ENCODE measurements at places on chromosomes 2 and 18.

DNA sequence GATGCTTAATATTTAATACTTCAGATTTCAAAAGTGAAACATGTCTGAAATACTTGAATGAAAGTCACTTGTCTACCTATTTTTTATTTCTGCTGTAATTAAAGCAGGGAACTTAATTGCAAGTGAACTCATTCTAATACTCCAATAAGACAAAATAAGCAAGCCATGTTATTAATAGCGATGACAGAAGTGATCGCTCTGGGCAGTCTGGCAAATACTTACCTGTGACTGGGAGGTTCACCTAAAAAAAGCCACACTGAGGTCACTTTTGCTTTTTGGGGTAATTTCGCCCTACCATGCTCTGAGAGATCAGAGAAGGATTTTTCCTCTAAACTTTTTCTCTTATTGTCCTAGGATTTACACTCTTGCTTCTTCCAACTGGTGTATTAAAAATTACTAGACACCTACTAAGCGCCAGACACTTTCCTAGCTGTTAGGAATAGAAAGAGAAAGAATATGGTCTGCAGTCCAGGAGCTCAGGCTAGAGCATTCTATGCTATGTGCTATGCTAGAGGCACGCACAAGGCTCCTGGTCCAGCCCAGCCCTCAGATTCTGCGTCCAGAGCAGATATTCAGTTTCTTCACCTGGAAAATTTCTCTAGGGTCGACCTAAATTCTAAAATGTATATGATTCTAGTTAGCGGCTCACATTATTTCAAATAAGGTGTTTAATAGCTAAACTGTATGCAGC, 26.5 kb upstream of the PPP1CB start:
- DNase-seq, result no peak

DNA sequence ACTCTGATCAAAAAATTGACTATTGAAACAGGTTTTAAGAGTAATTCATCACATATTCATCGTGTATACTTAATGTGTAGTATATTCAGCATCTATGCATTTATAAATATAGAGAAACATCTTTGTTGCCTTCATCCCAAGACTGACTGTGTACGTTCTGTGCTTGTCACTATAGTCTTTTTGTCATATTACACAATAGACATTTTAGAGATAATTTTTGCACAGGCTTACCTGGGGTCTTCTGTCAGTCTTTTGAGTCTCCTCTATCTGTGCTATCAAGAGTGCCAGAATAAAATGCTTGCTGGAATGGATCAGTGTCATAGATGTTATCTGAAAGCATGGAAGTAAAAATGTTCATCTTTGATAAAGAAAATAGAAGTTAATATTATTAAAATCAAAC, 1047.7 kb upstream of the NRXN1 start:
- DNase-seq, result no peak

DNA sequence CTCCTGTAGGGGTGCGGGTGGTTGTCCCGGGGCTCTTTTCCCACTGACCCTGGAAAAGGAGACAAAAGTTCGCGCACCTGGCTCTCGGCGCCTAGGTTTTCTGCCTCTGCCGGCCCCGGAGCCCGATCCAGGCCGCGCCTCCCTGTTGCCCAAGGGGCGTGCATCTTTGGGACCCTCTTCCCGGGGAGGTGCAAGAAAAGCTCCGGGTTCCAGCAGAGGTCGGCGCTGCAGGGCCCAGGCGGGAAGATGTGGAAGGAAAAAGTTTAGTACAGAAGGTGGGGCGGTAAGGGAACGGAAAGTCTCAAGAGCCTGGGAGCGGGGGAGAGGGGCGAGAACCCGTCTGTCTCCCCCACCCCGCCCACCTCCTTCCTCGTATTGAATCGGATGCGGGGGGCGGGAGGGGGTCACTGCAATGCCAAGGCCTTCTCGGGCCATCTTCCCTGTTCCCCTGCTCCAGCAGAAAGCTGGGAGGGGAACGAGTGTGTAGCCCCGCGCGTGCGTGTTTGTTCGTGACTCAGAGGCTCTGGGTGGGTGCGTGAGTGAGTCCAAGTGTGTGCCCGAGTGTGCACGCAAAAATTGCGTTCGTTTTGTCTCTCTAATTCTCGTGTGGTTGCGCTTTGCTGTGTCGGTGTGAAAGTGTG, 6.3 kb upstream of the EN1 start:
- DNase-seq, result no peak

GRCh38 chr2:179238027-179238426, 26.6 kb downstream of the SESTD1 start:
- no peak for DNase-seq

DNA sequence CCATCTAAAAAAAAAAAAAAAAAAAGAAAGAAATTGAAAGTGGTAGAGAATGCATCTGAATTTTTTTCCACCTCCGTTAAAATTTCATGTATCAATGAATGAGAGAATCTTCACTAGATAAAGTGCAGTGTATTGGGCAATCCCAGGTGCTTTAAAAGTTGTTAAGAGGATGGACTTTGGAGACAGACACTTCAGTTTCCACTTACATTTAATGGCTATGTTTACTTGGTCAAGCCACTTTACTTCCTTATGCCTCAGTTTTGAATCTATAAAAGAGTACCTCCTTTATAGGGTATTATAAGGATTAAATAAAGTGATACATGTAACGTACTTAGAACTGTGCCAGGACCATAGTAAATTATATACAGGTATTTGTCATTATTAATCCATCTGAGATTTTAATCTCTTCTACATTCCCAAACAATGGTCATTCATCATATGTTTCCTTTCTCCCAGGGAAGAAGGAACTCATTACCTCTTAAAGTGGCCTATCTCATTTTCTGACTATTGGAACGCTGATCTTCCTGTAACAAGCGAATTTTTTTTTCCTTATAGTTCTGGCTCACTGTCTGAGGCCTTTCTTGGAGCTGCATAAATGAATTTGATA, 29.1 kb upstream of the TANK start:
- DNase-seq, result no peak

- no peak for DNase-seq
These were observed 213.9 kb upstream of the AGAP1 start for GRCh38 chr2:235279965-235280364.

GRCh38 chr2:12300927-12301326, 415.8 kb upstream of the TRIB2 start:
- DNase-seq, result no peak

DNA sequence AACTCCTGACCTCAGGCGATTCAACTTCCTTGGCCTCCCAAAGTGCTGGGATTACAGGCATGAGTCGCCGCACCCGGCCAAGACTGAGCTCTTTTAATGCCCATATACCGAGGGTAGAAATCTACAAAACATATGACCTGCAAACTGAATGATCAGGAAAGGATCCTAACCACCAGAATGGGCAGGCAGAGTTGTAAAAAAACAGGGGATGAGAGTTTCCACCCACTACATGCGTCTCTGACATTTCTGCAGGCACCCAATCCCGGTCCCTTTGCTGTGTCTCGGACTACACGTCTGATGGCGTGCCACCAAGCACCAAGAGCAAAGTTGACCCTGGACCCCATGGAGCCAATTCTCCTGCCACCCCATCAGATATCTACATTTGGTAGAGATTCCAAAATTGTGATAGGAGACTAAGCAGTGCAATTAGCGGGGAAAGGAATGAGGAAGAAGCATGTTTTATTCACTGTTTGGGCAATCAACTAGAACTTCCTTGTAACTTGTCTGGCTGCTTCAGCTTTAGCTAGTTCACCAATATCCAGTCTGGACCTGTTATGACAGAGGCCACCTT, 74.1 kb downstream of the ATP8B1 start:
- no peak for DNase-seq

- DNase-seq, result no peak
These were observed 204.5 kb downstream of the ZFP36L2 start for GRCh38 chr2:43021791-43022509.

DNA sequence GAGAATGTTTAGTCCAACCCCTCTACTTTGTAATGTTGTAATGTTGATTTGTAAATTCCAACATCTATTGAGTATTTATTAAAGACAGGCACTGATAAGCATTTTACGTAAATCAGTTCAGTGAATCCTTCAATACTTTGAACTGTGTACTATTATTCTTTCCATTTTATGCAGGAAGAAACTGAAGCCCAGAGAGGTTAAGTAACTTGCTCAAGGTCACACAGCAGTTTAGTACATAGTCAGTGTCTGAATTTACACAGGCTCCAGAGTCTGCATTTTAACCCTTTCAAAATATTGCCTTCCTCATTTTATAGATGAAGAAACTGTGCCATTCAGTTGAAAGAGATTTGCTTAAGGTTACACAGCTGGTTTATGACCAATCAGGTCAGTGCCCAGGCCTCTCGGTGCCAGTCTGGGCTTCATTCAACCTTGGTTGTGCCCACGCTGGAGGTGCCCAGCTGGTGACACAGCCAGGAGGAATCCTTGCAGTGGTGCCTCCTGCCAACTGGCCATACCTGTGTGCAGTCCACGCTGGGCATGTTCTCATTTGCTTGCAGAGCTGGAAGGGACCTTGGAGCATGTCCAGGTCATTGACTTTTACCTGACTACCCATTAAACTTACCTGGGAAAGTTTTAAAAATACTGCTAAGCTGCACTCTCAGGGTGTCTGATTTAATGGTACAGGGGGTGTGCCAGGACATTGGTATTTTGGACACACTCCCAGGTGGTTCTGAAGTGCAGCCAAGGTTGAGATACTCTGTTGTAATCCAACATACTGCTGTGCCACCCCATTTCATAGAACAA, 74.3 kb upstream of the CYRIA start:
- DNase-seq, result no peak

DNA sequence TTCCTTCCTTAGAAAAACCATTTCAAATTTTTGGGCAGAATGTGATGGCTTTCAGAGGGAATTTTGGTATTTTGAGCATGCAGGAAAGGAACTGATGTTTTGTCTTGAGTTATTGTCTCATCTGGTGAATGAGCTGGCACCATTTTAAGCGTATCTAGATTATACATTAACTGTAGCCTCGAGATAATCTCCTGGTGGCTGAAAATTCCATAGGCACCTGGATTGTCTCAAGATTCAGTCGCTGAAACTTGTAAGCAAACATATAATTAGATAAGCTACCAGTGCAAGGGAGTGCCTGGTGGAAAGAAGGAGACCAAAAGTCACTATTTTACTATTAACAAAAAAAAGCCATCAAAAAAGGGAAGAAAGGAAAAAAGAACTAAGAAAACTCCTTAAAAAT, 687.8 kb upstream of the DDX18 start:
- no peak for DNase-seq

DNA sequence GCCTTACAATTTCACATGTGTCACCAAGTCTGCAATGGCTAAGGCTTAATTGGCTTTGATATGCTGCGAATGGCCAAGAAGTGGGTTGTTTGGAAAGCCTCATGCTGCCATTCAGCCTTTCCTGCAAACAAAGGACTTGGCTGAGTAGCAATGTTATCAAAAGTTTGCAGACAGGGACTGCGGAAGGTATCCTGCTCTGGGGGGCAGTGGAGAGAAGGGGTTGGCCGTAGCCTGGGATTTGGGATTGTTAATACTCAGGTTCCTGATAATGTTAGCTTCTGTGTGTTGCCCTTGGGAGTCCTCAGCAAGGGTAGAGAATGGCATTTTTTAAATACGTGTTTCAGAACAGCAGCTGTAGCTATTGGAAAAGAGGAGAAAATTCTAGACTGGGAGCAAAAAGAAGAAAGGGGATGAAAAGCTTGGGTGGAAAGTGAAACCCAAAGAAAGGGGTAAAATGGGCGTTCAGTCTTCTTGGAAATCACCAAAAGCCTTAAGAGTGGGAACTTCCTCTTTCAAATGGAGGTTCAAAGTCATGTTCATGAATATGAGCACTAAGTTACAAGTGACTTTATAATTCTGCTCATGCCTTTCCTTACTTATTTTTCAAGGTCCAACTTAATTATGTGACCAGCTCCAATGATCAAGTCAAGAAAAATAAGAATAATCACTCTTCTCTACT, 325.1 kb downstream of the RNF144A start:
- no peak for DNase-seq
